ENCODE measurements at places on chromosomes 2 and 18. TPM values are rescaled to one million over a fixed set of nuclear protein-coding genes. Genes with fewer than 3 reads are reported as not detected.

DNA sequence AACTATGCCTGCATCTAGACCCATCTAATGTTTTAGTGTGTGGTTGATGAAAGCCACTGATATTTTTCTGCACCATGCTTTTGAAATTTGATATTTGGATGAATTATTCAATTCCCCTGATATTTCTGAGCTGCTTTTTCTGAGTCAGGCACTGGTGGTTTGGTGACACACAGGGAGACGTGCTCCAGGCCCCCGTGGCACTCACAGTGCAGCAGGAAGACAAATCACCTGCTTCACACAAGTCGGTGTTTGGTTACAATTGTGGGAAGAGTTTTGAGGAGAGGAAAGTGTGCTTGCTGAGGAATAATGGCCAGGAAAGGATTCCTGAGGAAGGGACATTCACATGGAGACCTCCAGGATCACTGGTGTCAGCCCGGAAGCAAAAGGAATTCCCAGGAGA is 179.7 kb downstream of the ACKR3 start:
- no peak for DNase-seq

The SPR gene
- 19.0 TPM for total RNA-seq

GRCh38 chr2:65403529-65403915 is 28.9 kb downstream of the SPRED2 start:
- no peak for DNase-seq

- no peak for DNase-seq
Observed at GRCh38 chr2:172370821-172371455, 56.4 kb upstream of the ITGA6 start.

- no peak for DNase-seq
Observed at GRCh38 chr18:51525453-51526225, 328.2 kb upstream of the MEX3C start.

The AGXT gene
- 0.79 TPM for total RNA-seq

- DNase-seq = no peak
Observed at GRCh38 chr2:121485039-121485438, 45.6 kb upstream of the RNU4ATAC start.

DNA sequence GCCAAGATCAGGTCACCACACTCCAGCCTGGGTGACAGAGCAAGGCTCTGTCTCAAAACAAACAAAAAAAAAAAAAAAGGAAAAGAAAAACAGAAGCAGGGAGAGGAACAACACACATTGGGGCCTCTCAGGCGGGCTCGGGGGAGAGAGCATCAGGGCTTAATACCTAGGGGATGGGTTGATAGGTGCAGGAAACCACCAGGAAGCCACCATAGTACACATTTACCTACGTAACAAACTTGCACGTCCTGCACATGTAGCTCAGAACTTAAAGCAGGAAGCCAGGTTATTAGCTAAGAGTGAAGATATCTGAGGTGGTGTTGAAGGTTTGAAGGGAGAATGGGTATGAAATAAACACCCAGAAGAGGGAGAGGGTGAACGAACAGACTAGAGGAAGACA is 81.0 kb upstream of the PMAIP1 start:
- no peak for DNase-seq

DNA sequence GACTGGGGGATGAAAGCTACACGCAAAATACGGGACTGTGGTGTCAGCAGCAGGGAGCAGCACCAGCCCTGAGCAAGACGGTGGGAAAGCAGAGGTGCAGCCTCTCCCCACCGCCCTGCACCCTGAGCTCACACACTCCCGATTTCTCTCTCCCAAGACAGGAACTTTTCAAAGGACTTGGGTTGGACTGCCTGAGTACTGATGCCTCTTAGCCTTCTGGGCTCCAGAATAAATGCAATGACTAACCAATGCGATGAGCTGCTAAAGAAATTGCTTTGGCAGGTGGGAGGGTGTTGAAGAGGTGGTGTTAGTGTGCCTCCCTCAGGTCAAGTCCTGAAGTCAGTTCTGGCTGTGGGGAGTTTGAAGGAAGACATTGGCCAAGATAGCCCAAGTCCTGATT is 9.6 kb downstream of the TRIM54 start:
- DNase-seq = no peak

DNA sequence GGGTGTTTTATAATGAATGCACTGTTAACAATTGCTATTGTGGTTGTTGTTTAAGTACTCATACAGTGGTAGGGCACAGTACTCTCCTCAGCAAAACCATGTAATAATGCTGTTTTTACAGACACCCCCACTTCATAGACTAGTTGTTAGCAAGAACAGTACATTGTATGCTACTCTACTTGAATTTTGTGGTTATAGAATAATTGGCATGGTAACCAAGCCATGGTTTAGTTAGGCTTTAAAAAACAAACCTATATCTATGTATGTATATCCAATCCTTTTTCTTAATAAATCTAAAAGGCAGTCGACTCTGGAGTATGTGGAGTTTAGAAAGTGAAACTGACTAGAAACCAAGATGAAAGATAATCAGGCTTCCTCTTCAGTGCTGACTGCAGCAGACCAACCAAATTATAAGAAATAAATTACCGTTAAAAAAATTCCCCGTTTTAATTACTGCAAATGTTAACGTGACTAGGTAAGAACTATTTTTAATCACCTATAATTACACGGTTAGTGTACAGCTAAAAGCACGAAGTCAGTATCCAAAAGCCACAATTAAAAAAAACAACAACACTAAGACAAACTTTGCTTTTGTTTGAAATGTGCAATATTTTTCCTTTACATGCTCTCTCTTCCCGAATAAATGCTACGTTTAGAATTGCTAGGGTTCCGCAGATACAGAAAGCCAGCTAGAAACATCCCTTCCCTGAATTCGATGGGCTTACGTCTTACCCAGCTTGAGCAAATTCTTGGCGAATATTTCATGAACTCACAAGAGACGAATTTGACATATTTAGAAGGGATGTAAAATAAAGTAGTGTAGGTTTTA is 113.3 kb upstream of the SERTAD2 start:
- DNase-seq = no peak

DNA sequence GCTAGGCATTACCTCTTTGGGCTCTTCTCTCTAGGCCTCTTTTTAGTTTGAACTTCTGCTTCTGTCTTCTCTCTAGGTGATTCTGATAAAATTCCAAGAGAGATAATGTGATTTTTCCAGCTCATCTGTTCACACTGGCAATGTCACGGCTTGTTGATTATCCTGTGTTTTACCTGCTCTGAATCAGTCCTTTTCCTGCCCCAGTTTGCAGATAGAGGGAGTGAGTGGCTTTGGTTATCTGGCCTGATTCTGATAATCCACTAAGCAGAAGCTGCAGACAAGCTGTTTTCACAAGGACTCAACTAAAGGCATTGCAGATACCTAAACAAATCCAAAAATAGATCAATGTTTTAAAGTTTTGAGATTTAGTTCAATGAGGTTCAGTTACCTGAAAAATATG is 111.9 kb downstream of the DCC start:
- no peak for DNase-seq

GRCh38 chr2:203450561-203450960 is 84.5 kb downstream of the RAPH1 start:
- DNase-seq = no peak

DNA sequence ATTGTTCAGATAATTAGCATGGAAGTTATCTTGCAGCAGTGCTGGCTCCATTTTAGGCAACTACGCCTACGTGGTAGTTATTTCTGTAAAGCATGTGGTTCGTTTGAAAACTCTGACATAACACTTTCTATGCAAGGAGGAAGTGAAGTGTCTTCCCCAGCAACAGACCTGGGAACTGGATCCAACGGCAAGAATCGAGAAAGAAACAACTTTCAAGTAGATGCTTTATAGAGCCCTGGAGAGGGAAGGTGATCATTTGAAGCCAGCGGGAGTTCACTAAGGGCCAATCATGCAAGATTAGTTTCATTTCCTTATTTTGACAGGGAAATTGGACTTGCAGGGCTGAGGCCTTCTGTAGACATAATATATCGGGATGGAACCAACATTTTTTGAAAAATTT is 218.3 kb downstream of the ACKR3 start:
- no peak for DNase-seq

The LRRC30 gene
- total RNA-seq = not detected

The PRKAG3 gene
- not detected for total RNA-seq

- DNase-seq = no peak
Observed at GRCh38 chr2:70685771-70686171, 82.2 kb downstream of the ADD2 start.

DNA sequence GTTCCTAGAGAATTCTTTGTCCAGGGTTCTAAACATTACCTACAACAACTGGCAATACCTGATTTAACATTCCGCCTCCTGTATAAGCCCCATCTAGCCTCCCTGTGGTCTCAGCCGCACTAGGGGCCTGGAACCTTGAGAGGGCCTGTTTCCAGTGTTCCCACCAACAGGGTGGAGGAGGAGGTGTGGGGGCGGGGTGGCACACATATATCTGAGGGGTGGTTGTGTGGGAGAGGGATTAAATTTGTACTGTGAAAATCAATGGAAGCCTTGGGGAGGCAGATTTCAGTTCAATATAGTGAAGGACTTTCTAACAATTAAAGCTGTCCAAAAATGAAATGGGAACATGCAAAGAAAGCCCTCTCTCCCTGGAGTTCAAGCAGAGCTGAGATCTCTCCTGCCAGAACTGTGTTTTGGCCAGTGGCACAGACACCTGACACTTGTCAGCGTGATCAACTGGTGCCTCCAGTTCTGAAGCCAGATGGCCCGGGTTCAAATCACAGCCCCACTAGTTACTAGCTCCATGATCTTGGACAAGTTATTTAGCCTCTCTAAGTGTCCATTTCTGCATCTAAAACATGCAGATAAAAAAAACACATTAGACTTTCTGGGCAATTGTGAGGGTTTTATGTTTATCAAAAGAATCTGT is 17.0 kb upstream of the FZD7 start:
- DNase-seq = no peak

DNA sequence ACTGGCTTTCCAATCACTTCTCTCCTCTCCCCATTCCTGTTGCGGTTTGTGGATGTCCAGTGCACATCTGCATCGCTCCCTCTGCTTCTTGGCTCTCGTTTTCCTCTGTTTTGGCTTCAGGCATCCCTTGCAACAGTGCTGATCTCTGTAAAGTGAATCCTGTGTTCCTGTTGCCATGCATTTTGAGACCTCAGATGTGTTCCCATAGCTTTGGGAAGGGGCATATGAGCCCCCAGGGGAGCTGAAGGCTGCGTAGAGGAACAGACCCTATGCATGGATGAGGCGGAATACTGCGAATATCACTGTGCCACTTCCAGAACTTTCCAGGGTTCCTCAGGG is 168.4 kb upstream of the HAAO start:
- DNase-seq = no peak

All from ovary (tissue), 10 donors.